ENCODE measurements at places on chromosomes 6 and 20. TPM values are rescaled to one million over a fixed set of nuclear protein-coding genes. Genes with fewer than 3 reads are reported as not detected.

- no peaks in the 10 kb centered on the region for H3K27me3 ChIP-seq
- peaks cover 13% of the 10 kb centered on the region for H3K4me1 ChIP-seq
- H3K4me3 ChIP-seq = no peak overlapping the region
- no peak overlapping the region for H3K27ac ChIP-seq
Measured at GRCh38 chr6:163501026-163501425, 86.5 kb downstream of the QKI start.

GRCh38 chr6:135268263-135268662 is 87.2 kb downstream of the MYB start:
- H3K4me3 ChIP-seq = no peak overlapping the region
- peaks cover 15% of the 10 kb centered on the region for H3K4me1 ChIP-seq
- no peak for DNase-seq
- no peak overlapping the region for H3K27ac ChIP-seq
- no peaks in the 10 kb centered on the region for H3K36me3 ChIP-seq

DNA sequence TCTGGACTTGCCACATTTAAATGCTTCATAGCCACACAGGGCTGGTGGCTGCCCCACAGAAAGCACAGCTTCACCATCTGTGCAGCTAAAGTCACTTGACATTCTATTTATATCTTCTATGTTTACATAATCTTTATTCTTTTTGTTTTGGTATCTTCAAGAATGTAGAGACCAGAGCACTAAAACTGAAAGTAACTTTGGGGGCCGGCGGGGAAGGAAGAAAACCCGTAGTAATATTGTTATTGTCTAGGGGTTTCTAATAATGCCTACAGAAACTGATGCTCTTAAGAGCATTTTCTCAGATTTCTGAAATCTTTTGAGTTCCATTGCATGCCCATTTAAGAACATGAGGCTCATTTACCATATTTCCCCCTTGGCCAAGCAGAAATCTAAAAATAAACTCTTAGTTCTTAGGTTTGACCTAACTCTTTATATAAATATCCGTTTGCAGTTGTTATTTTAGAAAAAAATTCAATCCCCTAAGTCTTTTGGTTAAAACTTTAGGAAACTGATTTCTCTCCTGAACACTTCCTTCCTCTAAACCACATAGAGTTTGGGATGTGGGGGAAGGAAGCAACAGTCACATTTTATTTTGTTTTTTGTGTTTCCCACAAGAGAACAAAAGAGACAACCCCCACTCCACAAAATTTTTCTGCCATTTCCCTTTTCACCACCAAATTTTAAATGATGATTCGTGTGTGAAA is 207.6 kb downstream of the OGFRL1 start:
- DNase-seq = no peak
- peak overlapping the region; percentile 17 for H3K4me3 ChIP-seq
- H3K4me1 ChIP-seq = no peaks in the 10 kb centered on the region
- no peaks in the 10 kb centered on the region for H3K27me3 ChIP-seq
- H3K27ac ChIP-seq = peak overlapping the region; percentile 17
- no peaks in the 10 kb centered on the region for H3K36me3 ChIP-seq

The YTHDF1 gene
- 35.1 TPM for total RNA-seq

The PEX7 gene
- 4.3 TPM for total RNA-seq

DNA sequence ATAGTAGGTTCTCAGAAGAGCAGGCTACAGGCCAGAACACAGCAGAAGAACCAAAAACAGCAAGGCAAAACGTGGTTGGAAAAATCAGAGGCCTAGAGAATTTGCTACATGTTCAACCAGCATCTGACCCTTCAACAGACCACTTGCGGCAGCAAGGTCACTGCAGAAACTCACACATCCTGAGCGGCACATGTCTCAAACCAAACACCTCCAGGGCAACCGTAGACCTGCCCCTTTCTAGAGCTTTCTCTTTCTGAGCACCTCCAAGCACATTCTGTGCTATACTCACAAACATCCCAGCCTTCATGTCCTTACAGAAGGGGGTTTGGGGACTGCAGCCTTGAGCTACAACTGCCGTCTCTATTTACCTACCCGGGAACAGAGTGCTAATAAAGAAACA is 52.6 kb downstream of the GFOD1 start:
- DNase-seq = no peak
- no peaks in the 10 kb centered on the region for H3K27me3 ChIP-seq
- H3K27ac ChIP-seq = no peak overlapping the region
- no peak overlapping the region for H3K4me3 ChIP-seq

The MYL9 gene
- total RNA-seq = 31.0 TPM

GRCh38 chr6:35583893-35584688 is 71.4 kb upstream of the TULP1 start:
- no peak for DNase-seq
- H3K27ac ChIP-seq = peak overlapping the region; percentile 37
- peaks cover 76% of the 10 kb centered on the region for H3K36me3 ChIP-seq
- peaks cover 54% of the 10 kb centered on the region for H3K4me1 ChIP-seq
- no peak overlapping the region for H3K4me3 ChIP-seq

- peak; percentile 55 for DNase-seq
- peaks cover 12% of the 10 kb centered on the region for H3K27me3 ChIP-seq
- no peaks in the 10 kb centered on the region for H3K36me3 ChIP-seq
- H3K4me1 ChIP-seq = no peaks in the 10 kb centered on the region
Measured at GRCh38 chr20:57783956-57784837, 74.4 kb upstream of the PMEPA1 start.

GRCh38 chr20:13008761-13009681 is at the start of gene SPTLC3:
TSS of gene SPTLC3 (plus strand) at chr20:13008972. CDS start at chr20:13009268, 296 bp downstream.
- no peaks in the 10 kb centered on the region for H3K36me3 ChIP-seq
- peak within 1 kb of the TSS; percentile 81 for H3K27ac ChIP-seq
- no peak for DNase-seq
- peaks cover 24% of the 10 kb centered on the region for H3K4me1 ChIP-seq
- H3K4me3 ChIP-seq = peak within 1 kb of the TSS; percentile 53
- H3K27me3 ChIP-seq = no peaks in the 10 kb centered on the region

The FGD2 gene
- 2.6 TPM for total RNA-seq

GRCh38 chr20:40291493-40292135 is 397.4 kb downstream of the MAFB start:
- H3K27ac ChIP-seq = no peak overlapping the region
- no peak overlapping the region for H3K4me3 ChIP-seq
- no peaks in the 10 kb centered on the region for H3K36me3 ChIP-seq
- no peak for DNase-seq

DNA sequence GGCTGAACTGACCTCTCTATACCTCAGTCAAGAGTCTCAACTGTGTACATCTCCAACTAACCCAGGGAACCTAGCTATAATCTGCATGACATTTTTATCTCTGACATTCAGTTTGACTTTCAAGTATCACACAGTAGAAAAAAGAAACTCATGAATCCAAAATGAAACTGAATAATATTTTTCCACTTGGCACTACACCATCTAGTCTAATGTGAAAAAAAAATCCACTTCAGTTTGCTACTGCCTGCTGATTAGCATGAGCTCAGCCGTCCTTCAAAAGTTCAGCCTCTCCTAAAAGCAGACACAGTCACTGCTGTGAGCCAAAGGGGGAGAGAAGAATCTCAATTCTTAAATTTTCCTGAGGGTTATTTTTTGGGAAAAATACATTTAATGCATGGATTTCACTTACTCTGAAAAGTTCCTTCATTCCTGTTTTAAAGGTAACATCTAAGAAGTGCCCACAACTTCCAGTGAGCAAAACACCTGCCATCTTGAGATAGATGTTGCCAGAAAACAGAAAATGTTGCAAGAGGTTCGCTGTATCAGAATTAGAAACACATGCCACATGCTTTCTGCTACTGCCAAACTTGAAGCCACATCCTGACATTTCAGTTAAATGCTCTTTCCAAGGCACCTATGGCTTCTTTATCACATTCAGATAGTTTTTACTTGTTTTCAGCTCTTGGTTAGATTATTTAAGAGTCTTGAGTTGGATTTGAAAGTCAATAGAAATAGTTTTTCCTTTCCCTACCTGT is 95.4 kb downstream of the MKKS start:
- H3K27ac ChIP-seq = no peak overlapping the region
- no peaks in the 10 kb centered on the region for H3K4me1 ChIP-seq
- DNase-seq = no peak
- H3K36me3 ChIP-seq = no peaks in the 10 kb centered on the region
- H3K4me3 ChIP-seq = no peak overlapping the region

GRCh38 chr20:12175538-12175937 is 257.8 kb downstream of the BTBD3 start:
- H3K27ac ChIP-seq = no peak overlapping the region
- no peaks in the 10 kb centered on the region for H3K4me1 ChIP-seq
- no peaks in the 10 kb centered on the region for H3K36me3 ChIP-seq
- no peak for DNase-seq
- H3K4me3 ChIP-seq = no peak overlapping the region

DNA sequence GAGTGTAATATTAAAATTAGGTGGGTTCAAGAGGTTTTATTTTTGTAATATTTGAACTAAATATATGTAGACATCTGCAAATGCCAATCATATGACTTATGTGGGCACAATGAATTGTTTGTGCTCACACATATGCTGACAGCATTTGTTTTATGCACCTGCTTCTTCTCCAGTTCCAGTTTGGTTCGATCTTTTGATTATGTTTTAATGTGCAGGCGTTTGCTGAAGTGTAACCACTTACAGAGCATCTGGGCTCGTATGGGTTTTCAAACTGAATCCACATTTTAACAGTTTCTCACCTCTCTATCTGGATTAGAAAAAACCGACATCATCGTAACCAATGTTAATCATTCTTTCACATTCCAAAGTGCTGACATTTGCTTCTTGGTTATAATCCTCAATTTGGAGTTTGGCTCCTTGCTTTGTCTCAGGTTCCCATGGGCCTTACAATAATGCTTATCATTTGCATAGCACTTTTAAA is 129.1 kb upstream of the SPACA1 start:
- no peak overlapping the region for H3K27ac ChIP-seq
- H3K36me3 ChIP-seq = no peaks in the 10 kb centered on the region
- no peaks in the 10 kb centered on the region for H3K27me3 ChIP-seq
- H3K4me1 ChIP-seq = no peaks in the 10 kb centered on the region
- no peak overlapping the region for H3K4me3 ChIP-seq

The VWA7 gene
- total RNA-seq = 2.8 TPM

GRCh38 chr6:79157961-79158644 is 76.4 kb downstream of the HMGN3 start:
- H3K4me3 ChIP-seq = no peak overlapping the region
- no peak for DNase-seq
- no peaks in the 10 kb centered on the region for H3K36me3 ChIP-seq

The TP53TG5 gene
- total RNA-seq = not detected

DNA sequence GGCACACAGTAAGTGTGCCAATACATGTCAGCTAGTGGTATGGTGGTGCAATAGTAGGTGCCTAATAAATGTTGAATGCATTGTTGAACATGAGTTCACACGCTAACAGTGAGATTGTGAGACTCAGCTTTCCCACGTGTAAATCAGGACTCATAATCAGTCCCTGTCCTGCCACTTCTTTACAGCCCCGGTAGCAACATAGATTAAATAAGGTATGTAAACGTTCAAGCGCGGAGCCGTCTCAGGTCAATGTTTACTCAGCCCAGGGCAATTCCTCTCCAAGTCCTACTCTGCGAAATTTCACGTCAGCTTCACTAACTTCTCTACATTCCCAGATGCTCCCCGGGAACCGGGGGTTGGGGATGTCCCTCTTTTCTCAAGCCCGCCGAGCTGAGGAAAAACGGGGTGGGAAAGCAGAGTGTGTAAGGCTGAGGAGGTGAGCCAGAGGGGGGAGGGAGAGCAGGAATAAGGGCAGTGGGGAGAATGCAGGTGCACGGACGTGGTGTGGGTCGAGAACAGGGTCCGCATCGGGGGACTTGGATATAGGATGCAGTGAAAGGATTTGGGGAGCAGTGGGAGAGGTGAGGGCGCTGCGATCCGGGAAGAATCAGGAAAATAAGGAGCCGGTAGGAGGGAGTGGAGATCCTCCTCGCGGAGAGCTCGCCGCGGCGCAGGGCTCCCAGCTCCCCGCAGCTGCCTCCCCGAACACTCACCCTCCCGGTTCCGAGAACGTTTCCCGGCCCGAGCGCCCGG is 544 bp upstream of the TP53INP2 start:
- no peak for DNase-seq
- no peaks in the 10 kb centered on the region for H3K27me3 ChIP-seq
- H3K36me3 ChIP-seq = no peaks in the 10 kb centered on the region
- peak overlapping the region; percentile 78 for H3K4me3 ChIP-seq

DNA sequence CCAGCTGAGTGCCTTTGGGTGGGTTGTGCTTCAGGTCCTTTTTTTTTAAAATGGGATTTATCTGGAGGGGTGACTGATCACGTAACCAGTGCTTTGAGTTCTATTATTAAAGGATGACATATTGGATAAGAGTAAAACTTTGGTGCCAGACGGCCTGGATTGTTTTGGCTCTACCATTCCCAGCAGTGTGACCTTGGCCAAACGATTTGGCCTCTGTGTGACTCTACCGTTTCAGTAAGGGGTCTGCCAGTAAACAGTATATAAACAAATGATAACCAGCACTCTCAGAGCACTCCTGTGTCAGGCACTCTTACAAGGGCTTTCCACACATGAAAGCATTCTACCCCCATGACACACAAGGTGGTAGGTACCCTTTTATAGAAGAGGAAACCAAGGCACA is 8.7 kb downstream of the SCRT2 start:
- no peak overlapping the region for H3K27ac ChIP-seq
- no peaks in the 10 kb centered on the region for H3K36me3 ChIP-seq
- H3K4me1 ChIP-seq = peaks cover 9% of the 10 kb centered on the region
- H3K27me3 ChIP-seq = peaks cover 96% of the 10 kb centered on the region
- no peak overlapping the region for H3K4me3 ChIP-seq
- DNase-seq = no peak

DNA sequence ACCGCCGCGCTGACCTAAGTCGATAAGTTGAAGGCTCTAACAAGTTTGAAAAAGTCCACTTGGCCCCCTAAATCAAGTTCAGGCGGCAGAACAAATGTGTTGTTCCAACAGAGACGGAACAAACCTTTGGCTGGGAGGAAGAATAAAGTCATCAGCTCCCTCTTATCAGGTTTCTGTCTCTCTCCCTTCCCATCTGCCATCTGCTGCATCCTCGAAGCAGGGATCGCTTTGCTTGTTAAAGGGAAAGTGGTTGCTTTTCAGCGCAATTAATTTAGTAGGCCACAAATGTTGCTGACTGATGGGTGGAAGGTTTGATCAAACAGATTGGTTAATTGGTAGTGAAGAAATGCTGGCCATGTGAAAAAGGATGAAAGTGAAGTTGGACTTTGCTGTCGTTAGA is 64.3 kb downstream of the CDH4 start:
- no peak for DNase-seq
- H3K36me3 ChIP-seq = no peaks in the 10 kb centered on the region
- H3K4me3 ChIP-seq = no peak overlapping the region
- H3K27me3 ChIP-seq = peaks cover 23% of the 10 kb centered on the region
- H3K27ac ChIP-seq = no peak overlapping the region

The ADA gene
- total RNA-seq = 7.7 TPM

GRCh38 chr20:2879146-2879545 is 5.9 kb downstream of the PTPRA start:
- H3K4me1 ChIP-seq = peaks cover 35% of the 10 kb centered on the region
- no peaks in the 10 kb centered on the region for H3K27me3 ChIP-seq
- no peak overlapping the region for H3K4me3 ChIP-seq
- no peak for DNase-seq

DNA sequence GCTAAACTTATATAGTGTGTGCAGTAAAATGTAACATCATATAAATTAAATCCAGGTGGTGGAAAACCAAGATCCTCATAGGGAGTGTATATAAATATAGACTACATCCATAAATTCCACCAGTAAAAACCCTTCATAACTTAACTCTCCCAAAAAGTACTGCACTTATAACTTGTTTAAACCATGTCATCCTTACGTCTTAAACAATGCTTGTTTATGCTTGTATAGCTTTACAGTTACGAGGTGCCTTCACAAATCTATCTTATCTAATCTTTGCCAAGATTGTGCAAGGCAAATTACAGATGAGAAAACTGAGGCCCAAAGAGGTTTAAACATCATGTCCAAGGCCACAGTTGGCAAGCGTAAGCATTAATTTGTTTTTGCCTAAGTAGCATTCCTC is 71.3 kb downstream of the BCAS1 start:
- H3K4me1 ChIP-seq = no peaks in the 10 kb centered on the region
- no peak overlapping the region for H3K4me3 ChIP-seq
- H3K27me3 ChIP-seq = peaks cover 4% of the 10 kb centered on the region
- DNase-seq = no peak
- no peaks in the 10 kb centered on the region for H3K36me3 ChIP-seq

Measured in suprapubic skin (tissue), 4 donors.